Dermis blood vessel endothelial cell (primary cell): ENCODE measurements at places on chromosomes 11 and 22. TPM values are rescaled to one million over a fixed set of nuclear protein-coding genes. Genes with fewer than 3 reads are reported as not detected.

The DDIAS gene
- total RNA-seq = 4.6 and 12.8 TPM in 2 replicates

The OR5P2 gene
- total RNA-seq = not detected in 2 replicates

The OR6Q1 gene
- total RNA-seq = not detected in 2 replicates

The CLDN5 gene
- total RNA-seq = 1,341 and 2,150 TPM in 2 replicates

The COA4 gene
- total RNA-seq = 53.0 and 57.2 TPM in 2 replicates

The KRTAP5-2 gene
- not detected in 2 replicates for total RNA-seq

The FOLR1 gene
- 0.14 and 0.68 TPM in 2 replicates for total RNA-seq

The BEST1 gene
- 0.05 TPM in 1 of 2 replicates, not detected in the other for total RNA-seq

The MIAT gene
- 0.19 and 0.34 TPM in 2 replicates for total RNA-seq

The NLRP14 gene
- total RNA-seq = not detected in 2 replicates

The SMTNL1 gene
- not detected in 2 replicates for total RNA-seq

The KMT2A gene
- 34.4 and 49.6 TPM in 2 replicates for total RNA-seq

The OR52A5 gene
- not detected in 2 replicates for total RNA-seq

The MYEOV gene
- 0.05 TPM in 1 of 2 replicates, not detected in the other for total RNA-seq

The MYOD1 gene
- not detected in 2 replicates for total RNA-seq

The DBX1 gene
- not detected in 2 replicates for total RNA-seq

The FXYD2 gene
- 0.74 and 4.6 TPM in 2 replicates for total RNA-seq

The SYT7 gene
- 0.51 and 3.0 TPM in 2 replicates for total RNA-seq

The MMP8 gene
- not detected in 2 replicates for total RNA-seq

The PVALB gene
- total RNA-seq = not detected in 2 replicates

The LARGE2 gene
- not detected in 2 replicates for total RNA-seq

The CLTCL1 gene
- 4.2 and 4.9 TPM in 2 replicates for total RNA-seq

The MMP1 gene
- 650 and 1,055 TPM in 2 replicates for total RNA-seq

The FREY1 gene
- total RNA-seq = 0.70 and 0.85 TPM in 2 replicates

The IFTAP gene
- total RNA-seq = 30.9 and 34.0 TPM in 2 replicates

The OR4P4 gene
- not detected in 2 replicates for total RNA-seq

The TRIM29 gene
- not detected in 2 replicates for total RNA-seq

The APOBEC3H gene
- total RNA-seq = not detected in 2 replicates

The MUC6 gene
- total RNA-seq = not detected in 2 replicates

The FOLR3 gene
- total RNA-seq = not detected in 2 replicates
